Neural progenitor cell (in vitro differentiated cells): ENCODE measurements at places on chromosomes 11 and 22. TPM values are rescaled to one million over a fixed set of nuclear protein-coding genes. Genes with fewer than 3 reads are reported as not detected.
A peak's percentile ranks its signal among the peaks of the same experiment; 100 is the strongest.

Gene PLAAT2
- total RNA-seq: not detected in 2 replicates

DNA sequence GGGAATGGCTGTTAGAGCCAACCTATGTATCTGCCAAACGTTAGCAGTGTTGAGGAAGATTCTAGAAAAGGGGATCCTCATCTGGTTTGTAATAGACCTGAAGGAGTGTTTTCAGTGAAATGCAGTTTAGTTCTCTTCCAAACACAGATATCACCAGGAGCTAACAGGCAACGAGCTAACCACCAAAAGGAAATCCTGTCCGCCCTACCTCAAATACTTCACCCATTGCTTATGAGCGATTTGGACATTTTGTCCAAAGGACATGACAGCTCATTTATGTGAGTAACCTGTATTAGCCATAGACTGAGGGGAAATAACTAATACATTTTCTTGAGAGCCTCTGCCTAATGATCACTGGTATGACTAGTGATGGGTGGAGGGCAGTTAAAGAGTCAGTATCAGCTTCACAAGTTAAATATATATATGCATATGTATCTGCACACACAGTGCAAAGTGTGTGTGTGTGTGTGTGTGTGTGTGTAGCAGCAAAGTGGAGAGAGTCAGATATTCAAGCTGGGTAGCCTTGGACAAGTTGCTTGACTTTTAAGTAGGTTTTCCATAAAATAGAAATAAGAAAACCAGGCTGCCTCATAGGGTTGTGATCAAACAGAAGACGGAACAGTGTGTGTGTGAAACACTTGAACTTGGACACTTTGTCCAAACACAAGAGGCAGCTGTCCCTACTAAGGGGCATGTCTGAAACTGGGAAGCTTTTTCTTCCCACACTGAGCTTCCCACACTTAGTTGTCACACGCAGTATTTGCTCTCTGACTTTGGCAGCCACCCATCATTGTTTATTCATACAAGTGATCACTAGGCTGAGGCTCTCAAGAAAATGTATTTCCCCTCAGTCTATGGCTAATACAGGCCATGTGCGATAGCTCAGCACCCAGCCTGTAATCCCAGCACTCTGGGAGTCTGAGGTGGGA lies 940 bp upstream of the C11orf91 start:
- H3K4me1 ChIP-seq: peaks cover 6% of the 10 kb centered on the region
- H3K27ac ChIP-seq: no peak overlapping the region
- no peaks in the 10 kb centered on the region for H3K36me3 ChIP-seq
- no peak for DNase-seq

GRCh38 chr11:134037046-134037908 lies 31.6 kb upstream of the JAM3 start:
- no peak overlapping the region for H3K27ac ChIP-seq
- peak overlapping the region; percentile 63 for H3K4me3 ChIP-seq
- DNase-seq: peak; percentile 79

DNA sequence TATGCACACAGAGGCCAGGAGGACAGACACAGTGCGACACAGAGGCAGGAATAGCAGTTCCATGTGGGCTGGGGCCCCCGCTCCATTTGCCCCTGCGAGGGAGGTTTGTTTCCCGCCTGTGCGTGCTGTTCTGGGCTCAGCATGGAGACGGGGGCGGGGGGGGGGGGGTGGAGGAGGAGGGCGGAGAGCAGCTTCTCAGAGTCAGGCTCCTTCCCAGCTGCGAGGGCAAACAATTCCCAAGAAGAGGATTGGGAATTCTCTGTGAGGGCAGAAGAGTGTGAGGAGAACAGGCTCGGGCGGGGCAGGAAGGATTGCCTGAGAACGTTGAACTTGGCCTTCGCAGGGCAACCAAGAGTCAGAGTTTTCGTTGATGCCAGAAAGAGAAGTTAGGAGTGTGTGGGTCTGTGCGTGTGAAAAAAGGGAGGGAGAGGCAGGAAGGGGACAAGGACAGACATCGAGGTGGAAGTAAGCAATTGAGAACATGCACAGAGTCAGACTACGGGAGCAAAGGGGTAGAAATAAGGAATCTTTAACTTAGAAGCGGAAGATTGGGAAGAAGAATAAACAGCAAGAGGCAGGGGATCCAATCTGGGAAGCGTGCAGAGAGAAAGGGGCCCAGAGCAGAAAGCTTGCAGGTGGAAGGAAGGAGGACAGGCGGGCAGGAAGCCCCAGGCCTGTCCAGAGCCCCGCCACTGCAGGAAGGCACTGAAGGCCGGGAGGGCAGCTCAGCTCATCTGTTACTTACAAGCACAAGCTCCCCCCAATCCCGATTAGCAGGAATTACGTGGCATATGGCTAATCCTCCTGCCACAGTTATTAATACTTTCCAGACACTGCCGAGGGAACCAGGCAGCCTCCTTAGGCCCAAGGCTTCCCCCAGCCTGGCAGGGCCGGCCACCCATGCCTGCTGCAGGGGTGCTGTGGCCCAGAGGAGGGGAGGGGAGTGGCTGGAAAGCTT lies 15.6 kb upstream of the JAM3 start:
- no peaks in the 10 kb centered on the region for H3K36me3 ChIP-seq
- H3K27ac ChIP-seq: no peak overlapping the region
- H3K4me3 ChIP-seq: no peak overlapping the region

DNA sequence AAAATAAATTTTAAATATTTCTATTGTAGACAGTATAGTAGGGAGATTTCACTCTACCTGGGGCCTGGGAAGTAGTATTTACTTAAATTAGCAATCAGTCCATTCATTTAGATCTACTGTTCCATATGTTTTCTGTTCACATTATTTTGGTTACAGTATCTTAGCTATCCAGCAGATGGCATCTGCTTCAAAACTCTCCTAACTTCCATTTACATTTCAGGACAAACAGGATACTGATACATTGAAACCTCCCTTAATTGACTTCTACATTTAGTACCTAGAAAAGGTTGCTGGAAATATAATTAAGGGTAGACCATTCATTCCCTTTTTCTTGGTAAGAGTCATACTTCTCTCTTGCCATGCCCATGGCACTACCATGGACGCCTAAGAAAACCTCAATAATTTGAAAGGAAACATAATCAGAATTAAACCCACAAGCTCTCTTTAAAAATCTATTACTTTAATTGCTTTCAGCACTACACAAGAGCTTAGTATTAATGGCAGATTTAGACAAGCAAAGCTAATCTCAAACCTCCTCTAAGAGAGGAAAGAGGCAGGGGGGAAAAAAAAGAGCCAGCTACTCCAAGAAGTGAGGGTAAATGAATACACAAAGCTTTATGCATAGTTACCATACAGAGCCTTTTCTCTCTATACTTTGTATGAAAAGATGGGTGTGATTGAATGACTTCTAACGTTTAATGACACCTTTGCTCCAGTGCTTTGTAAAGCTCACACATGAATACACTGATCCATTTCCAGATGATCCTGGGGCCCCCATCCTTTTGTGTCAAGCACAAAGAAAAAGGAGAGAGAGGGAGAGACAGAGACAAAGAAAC lies 131.2 kb upstream of the MTMR2 start:
- DNase-seq: peak; percentile 85
- no peaks in the 10 kb centered on the region for H3K36me3 ChIP-seq
- peak overlapping the region; percentile 82 for H3K27ac ChIP-seq
- no peaks in the 10 kb centered on the region for H3K27me3 ChIP-seq

GRCh38 chr11:134727204-134727603 lies 315.2 kb upstream of the B3GAT1 start:
- H3K4me1 ChIP-seq: peaks cover 31% of the 10 kb centered on the region
- no peaks in the 10 kb centered on the region for H3K36me3 ChIP-seq
- no peak overlapping the region for H3K27ac ChIP-seq
- DNase-seq: no peak
- H3K4me3 ChIP-seq: no peak overlapping the region
- H3K27me3 ChIP-seq: no peaks in the 10 kb centered on the region

Gene MN1
- 13.3 and 27.2 TPM in 2 replicates for total RNA-seq

Gene TRIM48
- not detected in 2 replicates for total RNA-seq

Gene C11orf71
- total RNA-seq: 6.6 and 6.8 TPM in 2 replicates

Gene SREBF2
- total RNA-seq: 64.0 and 145 TPM in 2 replicates

DNA sequence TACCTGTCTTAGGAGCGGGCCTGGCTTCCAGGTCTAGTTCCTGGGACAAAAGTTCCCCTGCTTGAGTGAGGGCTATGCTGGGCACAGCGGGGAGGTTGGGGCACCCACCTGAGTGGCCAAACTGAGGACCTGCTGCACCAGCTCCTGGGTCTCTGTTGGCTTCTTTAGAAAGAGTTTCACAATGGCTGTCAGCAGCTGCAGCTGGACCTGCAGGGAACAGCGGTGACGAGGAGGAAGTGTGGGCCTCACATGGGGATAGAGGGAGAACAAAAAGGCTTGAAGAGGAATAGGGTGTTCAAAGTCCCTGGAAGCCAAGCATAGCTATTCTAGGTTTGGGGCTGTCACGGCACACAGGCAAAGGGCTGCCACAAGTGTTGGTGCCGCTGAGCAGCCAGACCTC lies 26.7 kb upstream of the RASL10A start:
- no peaks in the 10 kb centered on the region for H3K36me3 ChIP-seq
- no peak overlapping the region for H3K4me3 ChIP-seq
- H3K27ac ChIP-seq: no peak overlapping the region
- no peaks in the 10 kb centered on the region for H3K27me3 ChIP-seq

DNA sequence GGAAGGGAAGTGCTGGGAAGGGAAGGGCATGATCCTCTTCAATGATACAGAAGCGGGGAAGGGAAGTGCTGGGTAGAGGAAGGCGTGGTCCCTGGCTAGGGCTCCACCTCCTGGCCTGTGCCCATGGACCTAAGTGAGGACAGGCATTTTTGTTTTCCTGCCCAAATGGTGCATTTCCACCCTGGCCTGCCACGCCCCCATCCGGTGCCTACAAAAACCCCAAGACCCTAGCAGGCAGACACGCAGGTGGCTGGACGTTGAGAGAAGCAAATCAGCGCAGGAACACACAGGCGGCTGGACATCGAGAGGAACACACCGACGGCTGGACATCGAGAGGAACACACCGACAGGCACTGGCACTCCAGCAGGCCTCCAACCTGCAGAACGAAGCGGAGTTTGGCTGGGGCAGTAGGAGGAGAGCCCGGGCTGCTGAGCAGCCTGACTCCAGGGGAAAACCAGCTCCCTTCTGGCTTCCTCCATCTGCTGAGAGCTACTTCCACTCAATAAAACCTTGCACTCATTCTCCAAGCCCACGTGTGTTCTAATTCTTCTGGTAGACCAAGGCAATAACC lies 628.3 kb downstream of the BUD13 start:
- H3K27ac ChIP-seq: no peak overlapping the region
- no peak overlapping the region for H3K4me3 ChIP-seq

Gene CASP5
- not detected in 2 replicates for total RNA-seq

GRCh38 chr11:88604260-88604659 lies 266.7 kb upstream of the CTSC start:
- H3K4me1 ChIP-seq: peaks cover 12% of the 10 kb centered on the region
- H3K4me3 ChIP-seq: no peak overlapping the region
- no peak overlapping the region for H3K27ac ChIP-seq
- DNase-seq: no peak
- no peaks in the 10 kb centered on the region for H3K36me3 ChIP-seq

DNA sequence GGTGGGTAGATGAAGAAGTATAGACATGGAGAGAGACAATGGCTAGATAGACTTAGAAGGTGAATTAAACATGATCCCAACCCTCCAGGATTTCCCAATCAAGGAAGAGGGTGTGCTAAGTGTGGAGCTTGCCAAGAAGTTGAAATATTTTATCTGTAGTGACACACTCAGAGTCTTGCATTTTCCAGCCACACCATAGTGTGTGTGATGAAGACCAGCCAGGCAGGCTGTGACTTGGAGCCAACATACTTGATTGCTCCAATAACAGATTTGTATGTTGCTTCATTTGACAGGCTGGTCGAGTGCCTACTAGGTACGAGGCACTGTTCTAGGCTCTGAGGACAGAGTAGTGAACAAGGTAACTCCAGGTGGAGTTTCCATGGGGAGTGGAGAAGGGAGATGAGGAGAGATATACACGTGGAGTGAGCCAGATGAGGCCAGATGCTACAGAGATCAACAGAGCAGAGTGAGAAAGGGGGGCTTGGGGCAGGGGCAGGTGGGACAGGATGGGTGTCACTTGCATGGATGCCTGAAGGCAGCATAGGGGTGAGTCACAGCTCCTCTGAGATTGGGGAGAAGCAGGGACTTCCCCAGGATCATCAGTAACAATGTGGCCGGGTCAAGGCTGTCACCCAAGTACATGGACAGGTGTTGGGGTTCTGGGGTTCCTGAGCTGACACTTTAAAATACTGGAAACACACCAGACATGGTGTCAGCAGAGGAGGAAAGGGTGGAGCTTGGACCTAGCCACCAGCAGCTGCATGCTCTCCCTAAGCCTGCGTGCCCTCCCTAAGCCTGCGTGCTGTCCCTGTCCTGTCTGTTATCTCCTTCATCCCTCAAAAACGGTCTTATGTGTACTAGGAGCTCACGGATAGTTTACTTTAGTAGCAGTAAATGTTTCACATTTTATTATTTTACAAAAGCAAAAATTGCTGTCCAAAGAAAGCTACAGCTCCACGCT lies 23.6 kb downstream of the PDGFB start:
- H3K4me3 ChIP-seq: no peak overlapping the region
- DNase-seq: no peak
- no peaks in the 10 kb centered on the region for H3K36me3 ChIP-seq
- peaks cover 9% of the 10 kb centered on the region for H3K4me1 ChIP-seq

Gene MAP6
- total RNA-seq: 9.7 and 9.9 TPM in 2 replicates

Gene OR8J3
- not detected in 2 replicates for total RNA-seq

DNA sequence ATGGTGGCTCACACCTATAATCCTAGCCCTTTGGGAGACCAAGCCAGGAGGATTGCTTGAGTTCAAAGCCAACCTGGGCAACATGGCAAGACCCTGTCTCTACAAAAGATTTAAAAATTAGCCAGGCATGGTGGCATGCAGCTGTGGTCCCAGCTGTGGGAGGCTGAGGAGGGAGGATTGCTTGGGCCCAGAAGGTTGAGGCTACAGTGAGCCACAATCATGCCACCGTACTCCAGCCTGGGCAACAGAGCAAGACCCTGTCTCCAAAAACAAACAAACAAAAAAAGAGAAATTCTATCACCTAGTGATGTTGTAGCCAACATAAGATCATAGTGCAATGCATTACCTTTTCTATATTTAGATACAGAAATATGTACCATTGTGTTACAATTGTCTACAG lies 113.8 kb downstream of the NAT10 start:
- no peaks in the 10 kb centered on the region for H3K36me3 ChIP-seq
- no peak overlapping the region for H3K27ac ChIP-seq
- H3K4me3 ChIP-seq: no peak overlapping the region
- no peaks in the 10 kb centered on the region for H3K27me3 ChIP-seq
- no peak for DNase-seq
- H3K4me1 ChIP-seq: peaks cover 13% of the 10 kb centered on the region

Gene SYT13
- total RNA-seq: 8.6 and 9.0 TPM in 2 replicates

Gene APOL4
- 0.56 and 0.82 TPM in 2 replicates for total RNA-seq

Gene SCUBE1
- 25.9 and 35.3 TPM in 2 replicates for total RNA-seq

- no peaks in the 10 kb centered on the region for H3K27me3 ChIP-seq
- no peaks in the 10 kb centered on the region for H3K36me3 ChIP-seq
- DNase-seq: peak; percentile 52
- H3K27ac ChIP-seq: no peak overlapping the region
- H3K4me3 ChIP-seq: no peak overlapping the region
These were observed 26.8 kb upstream of the CELSR1 start for GRCh38 chr22:46564084-46564714.

DNA sequence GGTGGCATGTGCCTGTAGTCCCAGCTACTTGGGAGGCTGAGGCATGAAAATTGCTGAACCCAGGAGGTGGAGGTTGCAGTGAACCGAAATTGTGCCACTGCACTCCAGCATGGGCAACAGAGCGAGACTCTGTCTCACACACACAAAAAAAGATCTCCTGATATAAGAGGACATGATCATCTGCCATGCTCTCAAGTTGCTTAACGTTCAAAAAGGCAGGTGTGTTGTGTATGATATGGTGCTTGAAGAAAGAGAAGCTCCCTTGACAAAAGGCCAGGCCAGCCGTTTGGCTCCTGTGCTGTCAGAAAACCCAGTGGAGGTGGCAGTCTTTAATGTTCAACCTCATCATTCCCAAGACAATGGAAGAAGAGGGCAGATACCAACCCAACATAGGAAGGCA lies 117.3 kb upstream of the PLET1 start:
- no peak overlapping the region for H3K4me3 ChIP-seq
- H3K27me3 ChIP-seq: no peaks in the 10 kb centered on the region
- H3K4me1 ChIP-seq: no peaks in the 10 kb centered on the region
- DNase-seq: no peak
- H3K36me3 ChIP-seq: no peaks in the 10 kb centered on the region
